ENCODE measurements at places on chromosomes 7 and 10.

DNA sequence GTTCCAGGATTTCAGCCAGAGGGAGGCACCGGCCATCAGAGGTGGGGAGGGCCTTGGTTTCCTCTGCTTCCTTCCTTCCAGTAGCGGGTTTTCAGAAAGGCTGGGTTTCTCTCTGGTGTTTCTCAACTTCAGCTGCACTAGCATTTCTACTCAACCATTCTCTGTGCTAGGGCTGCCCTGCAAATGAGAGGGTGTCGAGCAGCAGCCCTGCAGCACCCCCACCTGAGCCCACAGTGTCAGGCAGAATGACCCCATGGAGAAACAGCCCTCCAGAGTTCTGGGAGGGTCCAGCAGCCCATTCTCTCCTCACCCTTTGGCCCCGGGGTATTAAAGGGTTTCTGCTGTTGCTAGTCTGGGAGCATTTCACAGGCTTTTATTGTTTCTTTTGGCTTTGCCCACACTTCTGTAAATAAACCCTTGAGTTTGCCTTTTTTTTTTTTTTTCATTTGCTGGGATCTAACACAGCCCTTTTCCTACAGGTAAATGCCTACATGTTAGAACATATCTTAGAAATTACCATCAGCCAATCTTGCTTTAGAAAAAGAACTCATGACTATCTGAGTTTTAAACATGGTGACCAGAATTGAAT lies 151.5 kb upstream of the VIPR2 start:
- DNase-seq = no peak

DNA sequence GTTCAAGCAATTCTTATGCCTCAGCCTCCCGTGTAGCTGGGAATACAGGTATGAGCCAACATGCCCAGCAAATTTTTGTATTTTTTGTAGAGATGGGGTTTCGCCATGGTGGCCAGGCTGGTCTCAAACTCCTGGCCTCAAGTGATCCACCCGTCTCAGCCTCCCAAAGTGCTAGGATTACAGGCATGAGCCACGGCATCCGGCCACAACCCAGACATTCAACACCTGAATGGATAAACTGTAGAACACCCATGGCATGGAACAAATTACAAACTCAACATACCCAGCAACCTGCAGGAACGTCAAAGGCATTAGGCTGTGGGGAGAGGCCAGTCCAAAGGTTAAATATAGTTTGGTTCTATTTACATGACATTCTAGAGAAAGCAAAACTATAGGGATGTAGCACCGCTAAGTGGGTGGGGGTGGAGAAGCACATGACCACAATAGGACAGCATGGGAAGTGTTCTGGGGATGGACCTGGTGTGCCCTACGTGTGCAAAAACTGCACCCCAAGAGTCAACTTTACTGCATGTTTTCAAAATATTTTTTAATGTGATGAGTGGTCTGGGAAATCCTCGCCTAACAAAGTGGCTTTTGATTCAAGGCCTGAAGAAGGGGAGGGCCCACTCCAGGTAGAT lies 6.5 kb upstream of the PGAM2 start:
- no peak for DNase-seq

DNA sequence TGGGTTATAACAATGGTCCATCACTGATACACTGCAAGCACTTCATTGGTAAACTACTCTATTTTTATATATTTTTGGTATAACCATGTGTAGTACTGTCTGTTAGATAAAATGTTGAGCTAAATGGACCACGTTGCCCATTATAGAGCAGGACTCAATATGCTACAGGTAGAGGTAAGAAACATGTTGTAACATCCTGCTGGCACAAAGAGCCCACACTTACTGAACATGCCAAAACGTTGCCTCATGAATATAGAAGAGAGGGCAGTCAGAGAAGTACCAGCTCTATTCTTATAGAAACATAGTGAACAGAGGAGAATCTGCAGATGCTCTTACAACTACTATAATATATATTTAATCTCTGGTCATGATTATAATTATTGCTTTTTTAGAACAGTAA lies 18.4 kb upstream of the MET start:
- DNase-seq = peak; percentile 53

DNA sequence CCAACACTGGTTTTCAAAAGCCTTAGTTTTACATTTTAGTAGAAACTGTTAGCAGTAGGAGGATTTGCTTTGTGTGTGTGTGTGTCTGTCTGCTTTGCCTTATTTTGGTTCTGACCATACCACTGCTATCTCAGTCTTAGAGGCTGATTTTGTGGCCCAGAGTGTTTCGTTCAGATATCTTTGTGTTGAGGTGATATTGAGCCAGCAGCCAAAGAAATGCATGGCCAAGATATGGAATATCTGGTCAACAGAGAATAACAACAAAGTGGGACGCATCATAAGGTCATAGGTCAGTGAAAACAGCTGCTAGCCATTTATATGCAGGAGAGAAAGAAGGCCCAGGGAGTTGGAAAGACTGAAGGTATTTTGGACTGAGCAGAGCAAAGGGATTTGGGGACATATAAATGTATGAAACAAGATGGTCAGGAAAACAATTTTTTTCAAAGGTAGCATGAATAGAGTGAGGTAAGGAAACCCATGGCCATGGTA lies 47.7 kb downstream of the KIAA1217 start:
- no peak for DNase-seq

DNA sequence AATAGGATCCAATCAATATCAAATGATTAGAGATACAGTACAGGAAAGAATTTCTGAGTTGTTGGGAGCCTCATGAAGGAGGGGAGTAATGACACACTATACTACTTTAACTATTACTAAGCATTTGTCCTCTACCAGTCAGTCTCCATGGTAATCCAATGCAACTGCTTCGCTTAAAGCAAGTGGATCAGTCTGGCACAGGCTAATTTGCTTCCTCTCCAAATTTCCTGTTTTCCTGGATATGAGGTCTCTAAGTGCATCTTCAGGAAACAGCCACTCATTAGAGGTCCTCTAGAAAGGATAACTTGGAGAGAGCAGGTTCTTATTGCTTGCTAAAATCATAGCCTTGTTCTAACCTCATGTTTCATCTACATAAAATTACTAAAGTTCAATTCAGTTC lies 8.4 kb upstream of the SEPTIN7 start:
- no peak for DNase-seq
